ENCODE measurements at places on chromosomes 16 and 17. TPM values are rescaled to one million over a fixed set of nuclear protein-coding genes. Genes with fewer than 3 reads are reported as not detected.

The GP1BA gene
- not detected for total RNA-seq

The TBC1D3I gene
- not detected for total RNA-seq

The SP6 gene
- not detected for total RNA-seq

The LGALS9 gene
- 2.8 TPM for total RNA-seq

The FBXW10B gene
- 3.1 TPM for total RNA-seq

The SLC6A2 gene
- total RNA-seq: not detected

The RAP1GAP2 gene
- total RNA-seq: 49.1 TPM

The GLTPD2 gene
- total RNA-seq: not detected

The TOB1 gene
- 11.3 TPM for total RNA-seq

The HP gene
- total RNA-seq: 4.1 TPM

The CHAD gene
- not detected for total RNA-seq

The ACSM2A gene
- not detected for total RNA-seq

The KRTAP16-1 gene
- total RNA-seq: not detected

The ZG16 gene
- total RNA-seq: not detected

The HES7 gene
- 1.9 TPM for total RNA-seq

The MT1F gene
- 3.8 TPM for total RNA-seq

The FSCN2 gene
- 7.2 TPM for total RNA-seq

The DNAH3 gene
- 0.63 TPM for total RNA-seq

The RAB37 gene
- total RNA-seq: 0.63 TPM
